Activated T-cell treated with anti-CD3 and anti-CD28 coated beads, Interleukin-2, amount 50 U/mL, for 72 hours (primary cell): ENCODE measurements at places on chromosomes 2 and 18.

GRCh38 chr2:71592181-71592711 is 138.9 kb downstream of the DYSF start:
- no peak overlapping the region for H3K27ac ChIP-seq
- no peaks in the 10 kb centered on the region for H3K27me3 ChIP-seq
- H3K4me1 ChIP-seq: no peaks in the 10 kb centered on the region
- no peak overlapping the region for H3K4me3 ChIP-seq
- DNase-seq: no peak

- H3K4me3 ChIP-seq: no peak overlapping the region
- H3K36me3 ChIP-seq: no peaks in the 10 kb centered on the region
- H3K4me1 ChIP-seq: no peaks in the 10 kb centered on the region
- no peak overlapping the region for H3K27ac ChIP-seq
- no peak for DNase-seq
- no peaks in the 10 kb centered on the region for H3K27me3 ChIP-seq
Observed at GRCh38 chr18:14933049-14933851, 185.3 kb downstream of the ANKRD30B start.

- no peak overlapping the region for H3K27ac ChIP-seq
- H3K27me3 ChIP-seq: no peaks in the 10 kb centered on the region
- DNase-seq: no peak
- H3K4me3 ChIP-seq: no peak overlapping the region
- no peaks in the 10 kb centered on the region for H3K36me3 ChIP-seq
Observed at GRCh38 chr2:152825834-152826233, 107.4 kb downstream of the ARL6IP6 start.

GRCh38 chr2:152355409-152355831 is 20.4 kb downstream of the FMNL2 start:
- H3K4me1 ChIP-seq: no peaks in the 10 kb centered on the region
- no peak for DNase-seq
- no peaks in the 10 kb centered on the region for H3K27me3 ChIP-seq
- no peak overlapping the region for H3K27ac ChIP-seq
- H3K36me3 ChIP-seq: peaks cover 3% of the 10 kb centered on the region

GRCh38 chr2:169203952-169204351 is 134.6 kb downstream of the DHRS9 start:
- H3K27ac ChIP-seq: no peak overlapping the region
- no peak overlapping the region for H3K4me3 ChIP-seq
- H3K27me3 ChIP-seq: peaks cover 9% of the 10 kb centered on the region
- H3K4me1 ChIP-seq: no peaks in the 10 kb centered on the region
- no peaks in the 10 kb centered on the region for H3K36me3 ChIP-seq

DNA sequence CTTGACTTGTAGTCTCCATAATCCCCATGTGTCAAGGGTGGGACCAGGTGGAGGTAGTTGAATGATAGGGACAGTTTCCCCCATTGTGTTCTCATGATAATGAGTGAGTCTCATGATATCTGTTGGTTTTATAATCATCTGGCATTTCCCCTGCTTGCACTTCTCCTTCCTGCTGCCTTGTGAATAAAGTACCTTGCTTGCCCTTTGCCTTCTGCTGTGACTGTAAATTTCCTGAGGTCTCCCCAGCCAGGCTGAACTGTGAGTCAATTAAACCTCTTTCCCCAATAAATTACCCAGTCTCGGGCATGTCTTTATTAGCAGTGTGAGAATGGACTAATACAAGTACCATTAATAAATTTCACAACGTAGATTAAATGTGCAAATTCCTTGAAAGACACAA is 102.3 kb upstream of the EPB41L5 start:
- no peaks in the 10 kb centered on the region for H3K4me1 ChIP-seq
- no peak for DNase-seq
- peak overlapping the region; percentile 15 for H3K27ac ChIP-seq
- H3K27me3 ChIP-seq: no peaks in the 10 kb centered on the region

DNA sequence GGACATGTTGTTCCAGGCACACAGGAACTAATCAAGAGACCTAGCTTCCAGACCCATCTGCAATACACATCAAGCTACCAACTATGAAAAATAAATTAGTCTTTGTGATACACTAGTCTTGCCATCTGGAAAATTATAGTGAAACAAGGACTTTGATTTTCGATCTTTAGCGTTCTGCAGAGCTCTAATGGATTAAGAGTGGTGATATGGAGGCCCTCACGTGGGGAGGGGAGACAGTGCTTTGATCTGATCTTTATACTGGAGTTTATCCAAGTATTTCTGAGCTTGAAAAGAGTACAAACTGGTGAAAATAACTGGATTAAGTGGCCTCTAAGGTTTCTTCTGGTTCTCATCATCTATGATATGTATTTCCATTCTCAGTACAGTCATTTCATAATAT is 273.4 kb upstream of the CDH7 start:
- no peak for DNase-seq
- H3K27ac ChIP-seq: no peak overlapping the region
- H3K4me3 ChIP-seq: no peak overlapping the region
- no peaks in the 10 kb centered on the region for H3K27me3 ChIP-seq

GRCh38 chr2:1548910-1549673 is 135.8 kb downstream of the TPO start:
- peaks cover 7% of the 10 kb centered on the region for H3K4me1 ChIP-seq
- no peak overlapping the region for H3K27ac ChIP-seq
- H3K36me3 ChIP-seq: no peaks in the 10 kb centered on the region
- H3K4me3 ChIP-seq: no peak overlapping the region
- no peak for DNase-seq

- peak overlapping the region; percentile 82 for H3K27ac ChIP-seq
- H3K36me3 ChIP-seq: no peaks in the 10 kb centered on the region
- DNase-seq: peak; percentile 22
- H3K27me3 ChIP-seq: no peaks in the 10 kb centered on the region
- peaks cover 37% of the 10 kb centered on the region for H3K4me1 ChIP-seq
Observed at GRCh38 chr2:105576440-105577241, 168.1 kb upstream of the NCK2 start.

- H3K4me3 ChIP-seq: no peak overlapping the region
- no peaks in the 10 kb centered on the region for H3K36me3 ChIP-seq
- DNase-seq: no peak
Observed at GRCh38 chr2:3112131-3112530, 265.5 kb downstream of the EIPR1 start.

DNA sequence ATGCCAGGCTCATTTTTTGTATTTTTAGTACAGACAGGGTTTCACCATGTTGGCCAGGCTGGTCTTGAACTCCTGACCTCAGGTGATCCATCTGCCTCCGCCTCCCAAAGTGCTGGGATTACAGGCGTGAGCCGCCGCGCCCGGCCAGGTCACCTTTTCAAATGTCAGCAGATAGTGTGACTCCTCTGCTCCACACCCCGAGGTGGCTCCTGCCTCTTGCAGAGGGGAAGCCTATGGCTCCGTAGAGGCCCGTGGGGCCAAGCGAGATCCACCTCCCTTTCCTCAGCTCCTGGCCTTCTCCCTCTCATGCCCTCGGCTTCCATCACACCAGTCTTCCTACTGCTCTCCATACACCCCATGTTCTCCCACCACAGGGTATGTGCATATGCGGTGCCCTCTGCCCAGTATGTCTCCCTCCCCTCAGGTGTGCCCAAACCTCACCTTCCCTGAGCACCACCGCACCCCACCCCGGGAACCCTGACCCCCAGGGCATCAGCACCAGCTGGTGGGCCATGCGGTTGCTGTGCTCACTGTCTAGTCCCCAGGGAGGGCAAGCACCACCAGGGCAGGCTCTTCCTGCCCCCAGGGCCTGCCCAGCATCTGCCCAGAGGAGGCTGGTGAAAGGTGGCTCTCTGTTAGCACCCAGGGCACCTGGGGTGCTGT is 10.7 kb downstream of the GPR17 start:
- no peak for DNase-seq
- H3K36me3 ChIP-seq: no peaks in the 10 kb centered on the region
- H3K4me3 ChIP-seq: no peak overlapping the region
- H3K4me1 ChIP-seq: no peaks in the 10 kb centered on the region
- no peak overlapping the region for H3K27ac ChIP-seq

DNA sequence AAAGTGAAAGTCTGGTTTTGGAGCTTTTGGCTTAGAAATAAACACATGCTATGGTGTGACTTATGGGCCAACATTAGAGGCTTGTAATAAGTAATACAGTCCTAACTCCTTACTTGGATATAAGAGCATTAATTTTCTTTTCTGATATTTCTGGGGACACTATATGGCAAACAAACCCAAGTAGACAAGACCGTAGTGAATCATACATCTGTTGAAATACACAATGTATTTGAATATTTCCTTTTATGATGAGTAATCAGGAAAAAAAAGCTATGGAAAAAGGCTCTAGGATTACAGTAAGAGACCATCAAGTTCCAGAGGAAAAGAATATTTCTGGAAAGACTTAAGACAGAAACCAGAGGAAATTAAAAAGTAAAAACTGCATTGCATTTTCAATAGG is 146.0 kb upstream of the CYP26B1 start:
- H3K4me3 ChIP-seq: no peak overlapping the region
- no peaks in the 10 kb centered on the region for H3K4me1 ChIP-seq
- no peak overlapping the region for H3K27ac ChIP-seq
- DNase-seq: no peak

- peak overlapping the region; percentile 15 for H3K4me3 ChIP-seq
- DNase-seq: no peak
- peaks cover 13% of the 10 kb centered on the region for H3K4me1 ChIP-seq
- peaks cover 11% of the 10 kb centered on the region for H3K27me3 ChIP-seq
Observed at GRCh38 chr2:214575465-214575864, 164.6 kb downstream of the VWC2L start.

GRCh38 chr2:230942920-230943896 is 18.2 kb upstream of the GPR55 start:
- H3K27ac ChIP-seq: peak overlapping the region; percentile 47
- H3K4me3 ChIP-seq: peak overlapping the region; percentile 82
- H3K27me3 ChIP-seq: peaks cover 14% of the 10 kb centered on the region
- DNase-seq: peak; percentile 64

DNA sequence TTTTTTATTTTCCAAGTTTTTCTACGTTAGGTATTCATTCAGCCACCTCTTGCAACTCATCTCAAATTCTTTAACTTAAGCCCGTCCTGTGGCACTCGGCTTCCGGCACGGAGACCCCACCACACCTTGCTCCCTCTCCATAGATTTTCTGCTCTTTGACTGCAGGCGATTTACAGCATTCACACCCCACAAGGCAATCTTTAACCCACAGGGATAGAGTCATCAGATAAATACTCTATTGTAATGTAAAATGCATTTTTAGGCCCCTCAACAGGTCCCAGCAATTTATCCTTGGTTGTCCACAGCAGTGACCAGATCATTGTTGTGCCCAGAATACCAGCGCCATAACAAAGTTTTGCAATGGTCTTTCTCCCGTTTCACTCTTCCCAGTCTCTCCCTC is 132.3 kb upstream of the EPHA4 start:
- no peaks in the 10 kb centered on the region for H3K4me1 ChIP-seq
- no peaks in the 10 kb centered on the region for H3K36me3 ChIP-seq
- no peak overlapping the region for H3K27ac ChIP-seq
- DNase-seq: no peak
- no peaks in the 10 kb centered on the region for H3K27me3 ChIP-seq

DNA sequence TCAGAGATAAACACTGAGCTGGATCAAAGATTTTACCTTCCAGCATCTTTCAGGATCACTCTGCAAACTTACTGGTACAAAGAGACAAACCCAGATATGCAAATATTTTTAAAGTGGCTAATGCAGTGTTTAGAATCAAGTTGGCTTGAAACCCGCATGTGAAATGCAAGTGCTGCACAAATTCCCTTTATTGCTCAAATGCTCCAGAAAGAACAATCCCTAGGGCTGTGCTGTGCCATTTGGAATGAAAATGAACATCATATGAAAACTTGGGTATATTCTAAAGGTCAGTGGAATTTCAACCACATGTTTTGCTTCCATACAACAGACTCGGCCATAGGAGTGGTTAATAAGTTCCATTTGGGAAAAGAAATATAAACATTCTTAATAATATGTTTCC is 139.1 kb downstream of the VWC2L start:
- H3K27ac ChIP-seq: no peak overlapping the region
- H3K4me3 ChIP-seq: no peak overlapping the region
- no peaks in the 10 kb centered on the region for H3K4me1 ChIP-seq
- no peaks in the 10 kb centered on the region for H3K27me3 ChIP-seq

DNA sequence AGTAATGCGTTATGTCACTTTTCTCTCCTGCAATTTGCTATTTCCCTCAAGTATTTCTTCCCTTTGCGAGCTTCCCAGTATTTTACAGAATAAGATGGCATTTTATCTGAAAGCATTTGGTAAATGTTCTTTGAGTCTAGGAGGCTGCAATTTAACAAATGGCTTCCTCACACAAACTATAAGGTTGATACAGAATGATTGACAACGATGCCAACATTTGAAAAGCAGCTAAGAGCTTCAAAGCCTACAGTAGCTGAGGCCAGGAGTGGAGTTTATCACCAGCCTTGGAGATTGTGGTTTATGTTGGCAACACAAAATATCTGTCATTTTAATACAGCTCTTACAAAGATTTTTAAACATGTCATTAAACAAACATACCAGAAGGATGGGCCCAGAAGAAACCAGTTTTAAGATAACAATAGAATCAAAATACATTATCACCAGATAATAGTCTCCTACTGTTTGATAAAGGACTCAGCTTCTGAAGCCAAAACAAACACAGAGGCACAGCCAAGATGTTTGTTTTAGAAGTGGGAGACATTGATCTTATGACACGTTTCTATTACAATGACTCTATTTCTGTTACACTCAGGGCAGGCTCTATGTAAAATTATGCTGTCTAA is 711.4 kb upstream of the ACVR2A start:
- DNase-seq: no peak
- H3K27me3 ChIP-seq: peaks cover 8% of the 10 kb centered on the region
- no peaks in the 10 kb centered on the region for H3K4me1 ChIP-seq
- no peak overlapping the region for H3K27ac ChIP-seq

- H3K27me3 ChIP-seq: peaks cover 26% of the 10 kb centered on the region
- H3K4me1 ChIP-seq: no peaks in the 10 kb centered on the region
Observed at GRCh38 chr2:196617430-196617829, 22.1 kb upstream of the CCDC150 start.

- no peak overlapping the region for H3K27ac ChIP-seq
- no peaks in the 10 kb centered on the region for H3K36me3 ChIP-seq
- no peaks in the 10 kb centered on the region for H3K27me3 ChIP-seq
- H3K4me3 ChIP-seq: no peak overlapping the region
- no peak for DNase-seq
Observed at GRCh38 chr2:207920321-207920720, 105.0 kb downstream of the PLEKHM3 start.

- H3K27me3 ChIP-seq: no peaks in the 10 kb centered on the region
- DNase-seq: no peak
- H3K4me3 ChIP-seq: no peak overlapping the region
- H3K27ac ChIP-seq: no peak overlapping the region
- H3K4me1 ChIP-seq: peaks cover 6% of the 10 kb centered on the region
- H3K36me3 ChIP-seq: no peaks in the 10 kb centered on the region
Observed at GRCh38 chr18:46407486-46408166, 249.4 kb downstream of the LOXHD1 start.

- H3K27ac ChIP-seq: no peak overlapping the region
- DNase-seq: no peak
- H3K36me3 ChIP-seq: no peaks in the 10 kb centered on the region
- no peak overlapping the region for H3K4me3 ChIP-seq
- H3K4me1 ChIP-seq: no peaks in the 10 kb centered on the region
- H3K27me3 ChIP-seq: no peaks in the 10 kb centered on the region
Observed at GRCh38 chr2:156177654-156178053, 154.9 kb downstream of the NR4A2 start.
